ENCODE measurements at places on chromosomes 3 and 15. TPM values are rescaled to one million over a fixed set of nuclear protein-coding genes. Genes with fewer than 3 reads are reported as not detected.

The SPINT1 gene
- 13.7 TPM for total RNA-seq

The LINGO1 gene
- total RNA-seq = 28.2 TPM

The FSIP1 gene
- 2.1 TPM for total RNA-seq

The GCHFR gene
- total RNA-seq = 2.8 TPM

The EPHB1 gene
- total RNA-seq = 9.1 TPM

The IL17RD gene
- total RNA-seq = 33.6 TPM

The LXN gene
- total RNA-seq = 20.7 TPM

The FILIP1L gene
- 0.09 TPM for total RNA-seq

The WWTR1 gene
- 13.9 TPM for total RNA-seq

The CFAP91 gene
- total RNA-seq = 11.9 TPM

GRCh38 chr3:154218728-154219127 is 97.5 kb downstream of the ARHGEF26 start:
- no peaks in the 10 kb centered on the region for H3K27me3 ChIP-seq
- no peak overlapping the region for H3K4me3 ChIP-seq
- peaks cover 4% of the 10 kb centered on the region for H3K4me1 ChIP-seq
- H3K36me3 ChIP-seq = no peaks in the 10 kb centered on the region
- no peak overlapping the region for H3K27ac ChIP-seq
- no peak for DNase-seq

- peaks cover 18% of the 10 kb centered on the region for H3K4me1 ChIP-seq
- DNase-seq = no peak
- H3K27ac ChIP-seq = no peak overlapping the region
- H3K27me3 ChIP-seq = no peaks in the 10 kb centered on the region
Observed at GRCh38 chr3:125134952-125135351, 77.6 kb downstream of the SLC12A8 start.

GRCh38 chr15:89908226-89908625 is 4.5 kb downstream of the ARPIN start:
- H3K4me1 ChIP-seq = peaks cover 9% of the 10 kb centered on the region
- no peaks in the 10 kb centered on the region for H3K36me3 ChIP-seq
- H3K4me3 ChIP-seq = no peak overlapping the region
- no peaks in the 10 kb centered on the region for H3K27me3 ChIP-seq

- H3K27ac ChIP-seq = no peak overlapping the region
- H3K4me3 ChIP-seq = no peak overlapping the region
- no peaks in the 10 kb centered on the region for H3K4me1 ChIP-seq
- DNase-seq = no peak
Observed at GRCh38 chr3:38595393-38595792, 54.1 kb downstream of the SCN5A start.

GRCh38 chr3:181695661-181696491 is 15.8 kb upstream of the SOX2 start:
- DNase-seq = peak; percentile 63
- no peaks in the 10 kb centered on the region for H3K36me3 ChIP-seq
- peak overlapping the region; percentile 24 for H3K4me3 ChIP-seq

DNA sequence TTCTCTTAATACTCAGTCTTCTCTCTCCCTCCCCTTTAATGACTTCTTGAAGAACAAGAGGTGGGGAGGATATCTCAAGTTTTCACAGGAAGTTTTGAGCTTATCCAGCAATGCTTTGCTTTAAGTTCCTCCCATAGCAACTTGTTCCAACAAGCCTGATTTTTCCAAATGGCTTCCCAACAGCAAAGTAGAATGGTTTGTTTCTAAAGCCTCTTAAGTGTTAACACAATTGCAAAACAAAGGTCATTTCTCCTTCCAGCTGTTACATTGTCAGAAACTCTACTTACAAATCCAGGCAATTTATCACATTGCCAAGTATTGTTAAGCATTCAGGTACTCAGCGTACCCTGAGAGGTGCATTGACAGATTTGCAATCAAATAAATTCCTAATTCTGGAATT is 6.8 kb upstream of the ZNF770 start:
- no peaks in the 10 kb centered on the region for H3K36me3 ChIP-seq
- H3K27ac ChIP-seq = peak overlapping the region; percentile 62
- no peak overlapping the region for H3K4me3 ChIP-seq

- DNase-seq = no peak
- no peaks in the 10 kb centered on the region for H3K36me3 ChIP-seq
- H3K4me3 ChIP-seq = no peak overlapping the region
- no peaks in the 10 kb centered on the region for H3K4me1 ChIP-seq
- no peaks in the 10 kb centered on the region for H3K27me3 ChIP-seq
Observed at GRCh38 chr3:146052056-146052790, 108.8 kb downstream of the PLOD2 start.

DNA sequence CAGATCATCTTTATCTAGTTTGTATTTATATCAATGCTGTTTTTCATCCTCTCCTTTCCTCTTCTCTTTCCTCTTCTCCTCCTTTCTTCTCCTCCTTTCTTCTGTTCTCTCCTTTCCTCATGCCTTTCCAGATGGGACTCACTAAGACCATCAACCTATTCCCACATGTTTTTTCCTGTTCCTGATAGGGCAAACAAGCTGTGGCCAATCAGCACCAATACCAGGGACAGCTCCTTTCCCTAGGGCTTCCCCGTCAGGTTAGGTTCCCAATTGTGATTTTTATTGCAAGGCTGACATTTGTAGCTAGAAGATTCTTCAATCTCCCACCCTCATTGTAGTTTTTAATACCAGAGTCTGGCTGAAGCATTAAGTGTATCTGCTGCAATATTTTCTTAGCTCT is 76.3 kb upstream of the COL8A1 start:
- H3K4me1 ChIP-seq = no peaks in the 10 kb centered on the region
- no peak overlapping the region for H3K27ac ChIP-seq
- DNase-seq = peak; percentile 57
- H3K36me3 ChIP-seq = no peaks in the 10 kb centered on the region

- no peaks in the 10 kb centered on the region for H3K36me3 ChIP-seq
- no peak for DNase-seq
- no peak overlapping the region for H3K4me3 ChIP-seq
- H3K4me1 ChIP-seq = peaks cover 19% of the 10 kb centered on the region
- no peak overlapping the region for H3K27ac ChIP-seq
- no peaks in the 10 kb centered on the region for H3K27me3 ChIP-seq
Observed at GRCh38 chr3:161430307-161430706, 59.0 kb upstream of the SPTSSB start.

DNA sequence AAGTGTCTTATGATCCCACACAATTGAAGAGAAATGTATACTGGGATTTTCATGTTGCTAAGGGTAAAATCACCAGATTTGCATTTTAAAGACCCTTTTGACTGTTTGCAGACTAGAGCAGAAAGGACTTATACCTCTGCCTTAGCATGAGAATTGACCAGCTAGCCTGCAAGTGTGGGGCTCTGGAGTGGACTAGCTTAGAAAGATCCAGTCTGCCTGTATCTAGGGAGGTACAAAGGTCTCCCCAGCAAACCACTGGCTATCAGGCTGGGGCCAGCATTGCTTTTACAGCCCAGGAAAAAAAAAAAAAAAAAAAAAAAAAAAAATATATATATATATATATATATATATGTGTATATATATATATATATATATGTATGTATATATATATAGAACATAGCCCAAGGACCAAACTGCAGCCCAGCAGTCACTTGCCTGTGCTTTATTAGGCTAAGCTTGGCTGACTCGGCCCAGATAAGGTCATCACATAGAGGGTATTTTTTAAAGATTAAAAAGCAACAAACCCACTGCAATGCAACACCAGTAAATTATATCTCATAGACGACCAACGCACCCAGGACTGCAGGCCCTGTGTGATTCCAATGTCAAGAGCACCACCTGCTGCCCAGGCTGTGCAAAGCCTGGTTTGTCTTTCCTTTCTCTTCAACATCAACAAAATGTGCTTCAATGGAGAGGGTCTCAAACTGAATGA is 63.7 kb downstream of the DCLK3 start:
- no peak overlapping the region for H3K4me3 ChIP-seq
- H3K27ac ChIP-seq = no peak overlapping the region
- DNase-seq = peak; percentile 74
- no peaks in the 10 kb centered on the region for H3K27me3 ChIP-seq
- peaks cover 9% of the 10 kb centered on the region for H3K4me1 ChIP-seq

- no peak overlapping the region for H3K27ac ChIP-seq
- no peaks in the 10 kb centered on the region for H3K27me3 ChIP-seq
- no peak overlapping the region for H3K4me3 ChIP-seq
- DNase-seq = no peak
- H3K4me1 ChIP-seq = no peaks in the 10 kb centered on the region
Observed at GRCh38 chr15:25378501-25378901, 60.3 kb downstream of the UBE3A start.

GRCh38 chr3:166510382-166510781 is 673.2 kb upstream of the BCHE start:
- H3K36me3 ChIP-seq = no peaks in the 10 kb centered on the region
- no peak overlapping the region for H3K4me3 ChIP-seq
- H3K4me1 ChIP-seq = peaks cover 3% of the 10 kb centered on the region

GRCh38 chr3:140441006-140441405 is 236.9 kb upstream of the TRIM42 start:
- H3K27me3 ChIP-seq = no peaks in the 10 kb centered on the region
- no peak overlapping the region for H3K27ac ChIP-seq
- DNase-seq = no peak
- H3K4me3 ChIP-seq = no peak overlapping the region

DNA sequence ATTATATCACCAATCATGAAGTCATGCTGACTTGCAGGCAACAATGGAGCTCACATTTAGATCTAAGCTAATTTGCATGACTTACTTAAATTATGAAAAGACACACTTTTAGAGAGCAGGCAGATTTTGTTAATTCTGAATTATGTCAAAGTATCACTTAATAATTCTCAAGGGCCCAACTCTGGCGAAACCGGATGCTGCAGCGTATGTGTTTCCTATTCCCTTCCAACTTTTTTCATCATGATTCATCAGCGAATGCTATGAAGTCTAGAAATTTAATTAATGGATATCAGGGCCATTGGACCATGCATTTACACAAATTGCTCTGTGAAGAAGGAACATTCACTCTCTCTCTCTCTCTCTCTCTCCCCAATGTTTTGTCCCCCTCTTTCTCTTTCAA is 63.5 kb upstream of the GOLGA8A start:
- no peak for DNase-seq
- no peak overlapping the region for H3K27ac ChIP-seq
- no peak overlapping the region for H3K4me3 ChIP-seq

GRCh38 chr3:136624894-136625815 is 127.0 kb downstream of the STAG1 start:
- H3K27me3 ChIP-seq = no peaks in the 10 kb centered on the region
- no peak for DNase-seq
- H3K36me3 ChIP-seq = no peaks in the 10 kb centered on the region
- no peak overlapping the region for H3K27ac ChIP-seq
- H3K4me3 ChIP-seq = no peak overlapping the region

DNA sequence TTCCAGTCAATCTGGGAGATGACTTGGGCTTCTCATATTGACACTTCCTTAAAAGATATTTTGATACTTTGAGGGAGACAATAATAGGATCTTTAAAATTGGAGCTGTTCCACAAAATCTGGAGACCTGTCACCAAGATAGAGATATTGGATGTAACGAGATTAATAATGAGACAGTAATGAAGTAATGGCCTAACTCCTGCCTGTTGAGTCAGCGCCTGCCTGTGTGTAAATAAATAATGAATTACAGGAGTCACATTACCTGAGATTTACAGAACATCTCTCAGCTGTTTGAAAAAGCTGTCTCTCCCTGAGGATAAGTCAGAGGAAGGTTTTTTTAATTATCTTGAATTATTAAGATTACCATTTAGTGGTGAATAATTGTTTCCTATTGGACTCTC is 43.8 kb upstream of the MITF start:
- H3K36me3 ChIP-seq = no peaks in the 10 kb centered on the region
- H3K27ac ChIP-seq = no peak overlapping the region
- DNase-seq = no peak
- H3K4me3 ChIP-seq = no peak overlapping the region
- no peaks in the 10 kb centered on the region for H3K27me3 ChIP-seq

DNA sequence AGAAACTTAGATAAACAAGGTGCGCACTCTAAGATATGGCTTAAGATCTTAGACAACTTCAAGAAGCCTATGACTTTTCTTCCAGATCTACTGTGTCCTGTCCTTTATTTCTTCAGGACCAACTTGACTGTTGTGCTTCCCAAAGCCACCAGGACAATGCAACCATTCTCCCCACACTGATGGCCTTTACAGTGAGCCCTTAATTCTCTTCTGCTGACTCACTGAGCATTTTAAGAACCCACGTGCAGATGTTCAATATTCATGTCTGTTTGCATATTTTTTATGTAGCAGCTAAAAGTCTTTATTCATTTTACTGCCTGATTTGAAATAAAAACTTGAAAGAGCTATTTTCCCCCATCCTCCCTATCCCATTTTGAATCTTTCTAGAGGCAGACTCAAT is 103.3 kb upstream of the SLC2A2 start:
- no peaks in the 10 kb centered on the region for H3K27me3 ChIP-seq
- no peak overlapping the region for H3K27ac ChIP-seq
- H3K4me1 ChIP-seq = no peaks in the 10 kb centered on the region
- no peak for DNase-seq
